HL-60 (cell line): ENCODE measurements at places on chromosomes 6 and 20.
A peak's percentile ranks its signal among the peaks of the same experiment; 100 is the strongest.

DNA sequence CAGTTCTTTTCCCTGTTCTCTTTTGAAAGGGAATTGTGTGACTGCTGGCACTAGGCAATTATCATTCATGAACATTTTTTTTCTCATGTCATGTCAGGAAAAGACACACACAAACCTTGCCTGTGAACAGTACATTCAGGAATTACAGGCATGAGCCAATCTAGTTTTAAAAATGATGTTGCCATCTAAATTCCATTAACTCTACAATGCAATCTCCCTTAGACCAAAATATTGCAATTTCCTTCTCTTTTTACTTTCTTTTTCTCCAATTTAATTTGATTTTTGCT, 127.5 kb upstream of the STMND1 start:
- DNase-seq: no peak

DNA sequence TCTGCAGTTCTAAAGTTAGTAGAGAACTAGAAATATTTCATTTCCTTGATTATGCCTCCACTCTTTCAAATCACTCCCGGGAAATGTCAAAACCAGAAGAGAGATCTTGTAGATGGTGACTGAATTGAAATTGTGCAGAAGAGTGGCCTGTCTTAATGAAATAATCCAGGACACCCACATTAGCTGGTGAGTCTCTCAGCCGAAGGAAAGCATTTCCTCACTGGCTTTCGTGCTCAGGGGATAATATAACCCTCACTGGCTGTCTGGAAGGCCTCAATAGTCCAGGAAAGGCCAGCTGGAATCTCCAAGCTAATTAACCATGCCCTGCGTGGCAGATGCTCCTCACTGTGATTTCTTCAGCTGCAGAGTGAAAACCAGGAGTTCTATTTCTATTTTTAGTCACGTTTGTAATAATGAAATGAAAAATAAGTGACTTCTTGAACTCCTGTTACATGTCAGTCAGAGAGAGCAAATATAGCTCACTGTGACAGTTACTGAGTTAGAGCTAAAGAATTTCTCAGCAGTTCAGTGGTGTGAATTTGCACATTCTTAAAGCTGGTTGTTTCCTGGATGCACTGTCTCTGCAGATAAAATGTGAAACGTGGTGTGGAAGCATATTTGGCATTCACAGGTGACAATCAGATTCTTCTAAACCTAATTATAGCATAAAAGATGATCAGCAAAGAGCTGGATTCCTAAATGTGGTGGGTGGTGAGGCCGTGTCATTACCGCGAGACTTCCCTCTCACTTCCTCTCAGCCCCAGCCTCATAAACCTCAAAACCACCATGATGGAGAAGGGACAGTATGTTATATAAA, 211.7 kb downstream of the LMBRD1 start:
- DNase-seq: peak; percentile 10

GRCh38 chr6:12582421-12583110, 134.0 kb upstream of the PHACTR1 start:
- no peak for DNase-seq

DNA sequence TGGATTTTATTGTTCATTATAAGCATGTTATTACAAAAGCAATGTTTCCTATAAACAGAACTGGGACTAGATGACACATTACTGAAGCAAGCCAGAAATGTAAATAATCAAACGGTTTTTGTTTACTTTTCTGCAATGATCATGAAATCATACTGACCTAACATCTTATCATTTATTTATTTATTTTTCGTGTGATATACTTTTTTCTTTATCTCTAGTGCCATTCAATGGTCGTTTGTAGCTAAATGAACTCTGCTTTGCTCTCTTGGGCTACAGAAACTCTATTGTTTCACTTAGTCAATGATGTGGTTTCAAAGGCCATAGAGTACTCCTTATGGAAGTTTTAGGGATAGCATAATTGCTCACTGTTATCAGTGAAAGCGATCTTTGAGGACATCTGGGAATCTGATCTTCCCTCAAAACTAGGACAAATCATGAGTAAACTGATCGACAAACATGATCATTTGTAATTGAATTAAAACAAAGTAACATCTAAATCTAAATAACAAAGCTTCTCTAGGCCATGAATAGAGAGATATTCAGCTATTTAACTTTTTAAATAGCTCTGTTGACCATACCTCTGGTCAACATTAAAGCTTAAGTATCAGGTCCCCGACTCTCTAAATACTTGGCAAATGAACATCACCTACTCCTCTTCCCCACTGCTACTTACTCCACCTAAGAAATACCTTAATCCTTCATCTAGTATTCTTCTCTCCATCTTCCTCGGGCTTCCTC, 933.4 kb downstream of the TFAP2A start:
- no peak for DNase-seq

GRCh38 chr20:36988494-36988966, 37.0 kb upstream of the SAMHD1 start:
- no peak for DNase-seq

DNA sequence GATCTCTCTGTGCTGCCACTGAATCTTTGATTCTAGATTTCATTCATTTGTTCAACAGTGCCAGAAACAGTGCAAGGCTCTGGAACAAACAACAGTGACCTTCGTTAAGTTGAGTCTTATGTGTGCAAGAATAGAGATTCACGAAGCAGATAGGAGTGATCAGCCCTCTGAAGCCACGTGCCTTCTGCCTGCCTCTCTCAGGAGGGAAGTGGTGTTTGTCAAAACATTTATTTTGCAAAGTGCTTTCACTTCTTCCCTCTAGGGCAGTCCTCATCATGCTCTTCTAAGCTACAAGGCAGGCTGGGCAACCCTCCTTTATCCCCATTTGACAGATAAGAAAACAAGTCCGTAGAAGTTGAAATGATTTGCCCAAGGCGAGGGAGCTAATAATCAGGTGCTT, 204.3 kb downstream of the TFAP2C start:
- DNase-seq: no peak

DNA sequence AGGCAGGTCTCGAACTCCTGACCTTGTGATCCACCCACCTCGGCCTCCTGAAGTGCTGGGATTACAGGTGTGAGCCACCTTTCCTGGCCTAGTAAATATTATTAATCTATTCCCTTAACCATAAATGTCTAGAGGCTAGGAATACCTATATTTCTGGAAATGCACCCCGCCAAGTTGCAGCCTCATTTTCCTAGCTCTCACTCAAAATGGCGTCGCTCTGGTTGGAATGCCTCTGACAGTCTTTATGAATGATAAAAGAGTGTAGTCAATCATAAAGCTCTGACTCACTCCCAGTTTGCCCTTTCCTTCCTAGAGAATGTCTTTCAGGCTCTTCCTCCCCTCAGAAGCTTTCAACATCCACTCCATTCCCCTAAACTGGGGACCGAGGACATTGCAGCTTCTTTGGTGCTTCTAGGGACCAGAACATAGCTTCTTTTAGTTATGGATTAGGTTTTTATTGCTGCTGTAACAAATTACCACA, 14.1 kb upstream of the TRIM26 start:
- no peak for DNase-seq

DNA sequence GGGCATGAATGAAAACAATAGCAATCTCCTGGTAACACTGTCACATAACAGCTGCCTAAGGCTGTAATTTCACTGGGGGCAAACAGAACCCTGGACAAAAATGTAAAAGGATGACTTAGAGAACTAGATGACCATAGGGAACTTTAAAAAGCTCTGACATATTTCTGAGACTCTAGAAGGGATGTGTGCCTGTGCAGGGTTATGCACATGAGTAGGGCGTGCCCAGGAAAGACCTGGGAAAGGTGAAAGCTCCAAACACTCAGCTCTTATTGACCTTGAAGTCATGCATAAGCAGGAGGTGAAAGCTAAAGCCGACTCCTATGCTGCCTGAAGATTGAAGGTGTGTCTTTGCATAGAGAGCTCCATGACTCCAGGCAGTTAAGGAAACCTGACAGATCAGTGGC, 118.4 kb upstream of the BTBD3 start:
- no peak for DNase-seq

DNA sequence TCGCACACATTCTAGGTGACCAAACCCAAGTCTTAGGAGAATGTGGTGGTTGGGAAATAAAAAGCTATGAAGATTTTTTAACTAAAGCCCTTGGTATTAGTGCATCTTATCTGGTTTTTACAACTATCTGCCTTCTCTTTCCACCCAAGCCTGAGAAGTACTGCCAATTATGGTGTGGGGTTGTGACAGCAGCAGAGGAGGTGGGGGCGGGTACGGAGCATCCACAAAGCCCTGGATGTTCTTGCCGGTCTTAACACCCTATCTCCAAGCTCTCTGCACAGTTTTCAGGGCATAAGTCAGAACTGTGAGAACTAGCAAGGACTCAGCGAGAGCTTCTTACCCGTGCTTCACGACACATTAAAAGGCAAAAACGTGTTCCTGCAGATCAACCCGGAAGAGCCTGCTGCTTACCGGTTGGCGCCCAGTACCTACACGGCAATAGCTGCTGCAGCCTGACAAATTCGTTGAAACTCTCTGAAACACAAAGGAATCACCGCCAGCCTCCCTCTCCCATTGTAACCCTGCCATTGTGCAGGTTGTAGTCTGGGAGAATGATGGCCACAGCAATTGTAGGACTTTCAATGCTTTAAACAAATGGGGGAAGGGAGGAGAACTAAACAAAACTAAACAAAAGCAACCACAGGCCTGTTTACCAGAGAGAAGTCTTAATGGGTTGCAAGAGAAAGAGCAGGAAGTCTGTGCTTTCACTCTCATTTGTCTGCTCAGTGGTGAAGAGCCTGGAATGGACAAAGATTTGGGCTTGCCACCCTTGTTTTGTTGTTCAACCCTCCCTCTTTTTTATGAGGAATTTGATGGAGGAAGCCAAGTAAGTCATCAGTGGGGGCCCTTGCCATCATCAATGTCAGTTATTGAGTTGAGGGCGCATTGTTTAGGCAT, 461.0 kb upstream of the JARID2 start:
- DNase-seq: no peak

GRCh38 chr6:19602434-19603013, 234.6 kb upstream of the ID4 start:
- DNase-seq: no peak

DNA sequence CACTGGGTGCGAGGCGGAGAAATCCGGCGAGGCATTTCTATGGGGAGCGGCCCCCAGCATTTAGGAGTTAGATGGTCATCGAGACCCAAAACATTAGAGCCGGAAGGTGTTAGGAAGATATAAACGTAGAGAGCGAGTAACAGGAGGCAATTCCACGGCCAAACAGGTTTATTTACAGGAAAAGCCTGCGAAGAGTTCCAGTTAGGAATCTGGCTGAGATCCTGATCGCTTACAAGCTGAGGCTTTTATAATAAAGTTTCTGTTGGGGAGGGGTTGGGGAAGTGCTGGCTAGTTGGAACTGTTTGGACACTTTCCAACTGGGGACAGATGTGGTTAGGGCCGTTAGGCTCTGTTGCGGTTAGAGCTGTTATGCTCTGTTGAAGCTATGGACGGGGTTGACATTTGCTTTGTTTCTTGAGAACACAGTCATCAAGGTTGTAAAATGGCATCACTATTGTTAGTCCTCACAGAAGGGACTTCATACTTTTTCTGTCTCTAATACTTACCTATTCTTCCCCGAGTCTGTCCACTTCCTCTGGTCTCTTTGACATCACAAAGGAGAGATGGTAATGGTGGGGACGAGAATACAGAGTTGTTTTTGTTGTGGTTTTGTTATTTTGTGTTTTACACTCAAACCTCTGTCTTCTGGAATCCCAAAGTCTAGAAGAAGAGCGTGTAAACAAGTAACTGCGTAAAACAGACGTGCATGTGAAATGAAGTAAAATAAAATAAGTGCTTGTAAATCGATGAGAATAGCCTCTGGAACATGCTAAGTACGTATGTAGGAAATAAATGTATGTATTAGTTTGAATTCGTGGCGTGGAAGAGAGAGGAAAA, 554 bp upstream of the ZSCAN31 start:
- DNase-seq: peak; percentile 84

- no peak for DNase-seq
Observed at GRCh38 chr20:9149087-9149486, 80.2 kb downstream of the PLCB4 start.

- no peak for DNase-seq
Observed at GRCh38 chr6:161272635-161273273, 1.1 kb downstream of the AGPAT4 start.

- DNase-seq: no peak
Observed at GRCh38 chr6:34110610-34111009, 35.3 kb downstream of the GRM4 start.

- no peak for DNase-seq
Observed at GRCh38 chr6:40713002-40713719, 126.0 kb upstream of the LRFN2 start.

DNA sequence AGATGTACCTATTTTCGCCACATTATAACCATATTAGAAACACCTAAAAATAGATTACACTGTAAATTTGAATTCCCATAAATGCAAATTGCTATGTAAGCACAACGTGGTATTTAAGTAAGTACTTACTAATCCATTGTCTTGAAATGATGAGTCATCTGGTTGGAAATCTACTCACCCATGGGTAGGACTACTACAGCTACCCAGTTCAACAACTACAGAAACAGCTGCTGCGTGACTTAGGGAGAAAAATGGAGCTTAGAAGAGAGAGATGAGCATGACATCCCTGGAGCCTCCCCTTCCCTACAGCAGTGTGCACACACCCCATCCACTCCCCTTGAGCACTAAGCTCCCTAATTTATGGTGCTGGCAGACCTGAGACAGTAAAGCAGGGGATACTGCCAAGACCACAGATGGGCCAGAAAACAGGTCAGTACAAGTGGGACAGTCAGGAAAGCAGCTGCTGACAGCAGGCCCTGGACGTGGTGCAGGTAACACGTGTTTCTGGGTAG, 26.9 kb downstream of the RRAGD start:
- no peak for DNase-seq

DNA sequence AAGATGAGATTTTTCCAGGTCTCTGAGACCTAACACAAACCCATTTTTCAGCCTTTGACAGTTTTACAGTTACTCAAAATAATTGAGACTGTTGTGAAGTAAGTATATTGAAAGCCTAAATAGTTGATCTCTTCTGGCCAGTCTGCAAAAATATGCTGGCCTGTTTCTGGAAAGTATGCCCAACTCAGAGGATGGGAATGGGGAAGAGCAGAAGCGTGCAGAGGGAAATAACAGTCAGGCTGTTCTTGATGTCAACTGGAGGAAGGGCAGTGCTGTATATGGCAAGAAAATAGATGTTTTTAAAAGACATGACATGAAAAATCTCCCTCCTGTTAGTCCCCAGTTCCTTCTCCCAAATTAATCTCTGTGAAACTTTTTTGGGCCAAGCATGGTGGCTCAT, 3.8 kb downstream of the GID8 start:
- no peak for DNase-seq

DNA sequence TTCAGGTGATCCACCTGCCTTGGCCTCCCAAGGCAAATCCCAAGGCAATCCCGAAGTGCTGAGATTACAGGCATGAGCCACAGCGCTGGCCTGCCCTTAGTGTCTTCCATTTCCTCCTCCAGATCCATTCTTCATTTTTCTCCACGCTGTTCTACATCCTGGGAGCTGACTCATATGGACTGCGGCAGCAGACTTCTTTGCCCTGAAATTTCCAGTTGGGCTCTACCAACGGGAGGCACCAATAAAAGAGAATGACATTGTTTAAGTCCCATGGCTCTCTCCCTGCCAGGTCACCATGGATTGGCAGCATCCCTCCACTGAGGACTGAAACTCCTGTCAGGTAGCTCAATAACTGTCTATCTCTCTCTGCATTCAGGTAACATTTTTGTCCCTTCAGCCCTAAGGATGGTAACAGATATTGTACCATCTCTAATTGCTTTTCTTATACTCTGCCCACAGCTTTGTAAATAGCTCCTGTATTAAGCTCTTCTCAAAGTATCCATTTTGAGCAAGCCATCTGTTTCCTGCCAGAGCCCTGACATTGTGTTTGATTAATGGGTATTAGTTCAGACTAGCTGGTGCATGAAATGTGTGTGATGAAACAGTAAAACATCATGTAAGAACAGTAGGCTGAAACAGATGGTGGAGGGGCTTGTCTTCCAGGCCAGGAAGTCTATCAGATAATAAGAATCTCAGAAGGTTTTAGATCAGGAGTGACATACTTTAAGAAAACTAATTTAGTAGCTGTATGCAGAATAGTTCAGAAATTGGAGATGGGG, 3.6 kb downstream of the TBCC start:
- DNase-seq: peak; percentile 32
